Cerebellar nuclear complex (tissue), 1 donor: ENCODE measurements at places on chromosomes 6 and 20.

DNA sequence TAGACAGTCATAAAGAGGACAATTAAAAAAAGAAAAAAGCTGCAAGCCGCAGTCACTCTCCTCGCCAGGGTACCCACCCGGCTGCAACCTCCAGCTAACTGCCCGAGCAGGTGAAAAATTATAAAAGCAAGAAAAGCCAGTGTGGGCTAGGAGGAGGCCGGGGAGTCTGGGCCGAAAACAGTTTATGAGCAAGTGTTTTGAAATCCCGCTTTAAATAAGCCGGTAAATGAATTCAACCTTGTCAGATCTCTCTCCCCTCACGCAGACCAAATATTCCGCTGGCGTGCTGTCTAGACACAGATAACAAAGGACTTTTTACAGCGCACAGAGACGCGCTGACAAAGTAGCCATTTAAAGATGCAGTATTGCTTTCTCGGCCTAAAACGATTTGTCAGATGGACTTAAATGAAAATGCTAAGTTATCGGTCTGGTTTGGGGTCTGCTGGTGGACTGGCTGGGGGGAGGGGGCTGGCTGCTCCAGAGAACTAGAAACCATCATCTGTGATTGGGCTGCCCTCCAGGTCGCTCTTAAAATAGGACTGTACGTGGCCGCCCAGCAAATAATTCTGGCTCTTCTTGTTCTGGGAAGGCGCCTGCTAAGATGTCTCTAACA, 24.6 kb downstream of the PMEPA1 start:
- DNase-seq: no peak

GRCh38 chr20:41373251-41373783, 6.7 kb upstream of the EMILIN3 start:
- DNase-seq: no peak

- DNase-seq: no peak
These were observed 8.5 kb upstream of the TULP1 start for GRCh38 chr6:35521235-35521634.

- no peak for DNase-seq
These were observed 75.9 kb downstream of the PREX1 start for GRCh38 chr20:48751871-48752270.
